ENCODE measurements at places on chromosomes 1 and 21.
A peak's percentile ranks its signal among the peaks of the same experiment; 100 is the strongest.

- peak; percentile 20 for DNase-seq
These were observed 29.4 kb upstream of the BMP8A start for GRCh38 chr1:39462074-39462473.

GRCh38 chr1:57879700-57880099 is 455.8 kb upstream of the DAB1 start:
- DNase-seq: no peak

DNA sequence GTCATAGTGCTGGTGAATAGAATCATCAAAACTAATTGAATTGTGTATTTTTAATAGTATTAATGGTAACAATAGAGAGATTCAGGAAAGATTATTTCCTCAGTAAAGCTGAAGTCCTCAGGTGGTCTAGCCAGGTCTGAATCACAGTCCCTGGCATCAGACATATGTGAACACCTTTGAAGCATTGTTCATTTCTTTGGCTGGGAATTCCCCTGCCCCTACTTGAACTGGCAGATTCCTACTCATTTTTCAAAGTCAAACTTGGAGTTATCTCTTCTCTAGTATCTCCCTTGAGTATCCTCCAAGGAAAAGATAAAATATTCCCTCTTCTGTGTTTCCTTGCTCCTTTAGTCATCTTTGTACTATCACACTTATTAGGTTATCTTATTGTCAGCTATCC is 759.8 kb downstream of the ADGRL2 start:
- no peak for DNase-seq

DNA sequence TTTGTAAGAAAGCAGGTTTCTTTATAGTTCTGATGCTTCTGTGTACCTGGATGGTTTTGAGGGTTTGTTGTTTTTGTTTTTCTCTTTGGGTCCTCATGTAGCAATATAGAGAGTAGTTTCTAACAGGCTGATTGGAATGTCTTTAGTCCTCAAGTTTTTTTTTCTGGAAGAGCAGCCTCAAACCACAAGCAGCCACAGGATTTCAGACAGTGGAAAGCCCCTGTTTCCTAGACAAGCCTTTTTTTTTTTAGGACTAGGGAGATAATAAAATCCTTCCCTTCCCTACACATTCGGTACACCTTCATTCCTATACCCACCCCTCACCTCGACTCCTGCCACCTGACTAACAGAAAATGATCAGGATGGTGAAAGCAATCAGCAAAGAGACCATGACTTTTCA is 47.6 kb downstream of the ACP6 start:
- peak; percentile 58 for DNase-seq

- no peak for DNase-seq
These were observed 6.5 kb downstream of the DCAF8 start for GRCh38 chr1:160255781-160256300.
